ENCODE measurements at places on chromosomes 13 and 19.

DNA sequence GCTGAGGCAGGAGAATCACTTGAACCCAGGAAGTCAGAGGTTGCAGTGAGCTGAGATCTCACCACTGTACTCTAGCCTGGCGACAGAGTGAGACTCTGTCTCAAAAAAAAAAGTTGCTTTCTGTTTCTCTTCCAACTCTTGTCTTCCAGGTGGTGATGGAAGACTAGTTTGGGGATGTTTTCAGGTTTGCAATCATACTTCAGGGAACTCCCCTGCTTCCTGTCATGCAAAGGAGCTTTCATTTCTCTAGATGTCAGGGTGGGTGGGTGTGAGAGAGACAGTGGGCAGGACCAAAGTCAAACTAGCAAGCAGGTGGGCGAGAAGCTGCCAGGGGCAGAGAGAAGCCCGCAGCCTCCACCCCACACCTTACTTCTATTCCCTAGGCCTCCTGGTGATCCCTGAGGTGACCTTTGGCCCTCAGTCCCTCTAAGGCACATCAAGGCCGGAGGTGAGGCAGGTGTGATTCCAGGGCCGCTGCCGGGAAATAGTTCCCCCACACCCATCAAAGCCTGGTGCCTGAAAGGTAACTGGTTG lies 25.7 kb downstream of the CCNE1 start:
- peak; percentile 47 for DNase-seq

DNA sequence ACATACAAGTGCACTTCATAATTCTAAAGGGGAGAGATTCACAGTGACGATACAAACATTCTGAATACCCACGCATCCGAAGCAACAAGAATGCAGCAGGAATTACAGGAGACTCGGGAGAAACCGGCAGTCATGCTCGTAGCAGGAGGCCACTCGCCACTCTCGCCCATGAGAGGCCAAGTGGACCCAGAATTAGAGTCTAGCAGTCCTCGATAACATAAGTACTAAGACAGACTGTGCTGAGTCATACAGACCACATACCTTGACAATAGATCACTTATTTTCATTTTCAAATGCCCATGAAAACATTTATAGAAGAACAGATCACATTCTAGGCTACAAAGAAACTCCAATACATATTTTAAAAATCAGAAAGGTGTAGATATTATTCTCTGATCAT lies 299.1 kb upstream of the TSHZ3 start:
- DNase-seq: no peak

DNA sequence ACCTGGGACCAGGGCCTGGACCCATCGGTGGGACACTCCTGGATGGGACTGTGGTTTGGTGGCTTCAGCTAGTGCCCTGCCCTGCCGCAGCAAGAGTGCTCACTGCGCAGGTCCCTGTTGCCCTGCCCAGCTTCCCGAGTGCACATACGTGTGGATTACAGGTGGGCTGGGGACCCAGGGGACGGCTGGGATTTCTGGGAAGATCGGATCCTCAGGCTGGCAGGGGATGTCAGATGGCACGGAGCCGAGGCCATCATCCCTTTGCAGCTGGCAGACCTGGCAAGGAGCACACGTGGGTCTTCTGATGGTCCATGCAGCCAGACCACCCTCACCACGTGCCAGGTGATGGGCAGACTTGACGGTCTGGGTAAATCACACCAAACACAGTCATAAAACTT lies 69.3 kb downstream of the CHST8 start:
- no peak for DNase-seq

- no peak for DNase-seq
Observed at GRCh38 chr13:113537909-113538688, 46.5 kb upstream of the TFDP1 start.

DNA sequence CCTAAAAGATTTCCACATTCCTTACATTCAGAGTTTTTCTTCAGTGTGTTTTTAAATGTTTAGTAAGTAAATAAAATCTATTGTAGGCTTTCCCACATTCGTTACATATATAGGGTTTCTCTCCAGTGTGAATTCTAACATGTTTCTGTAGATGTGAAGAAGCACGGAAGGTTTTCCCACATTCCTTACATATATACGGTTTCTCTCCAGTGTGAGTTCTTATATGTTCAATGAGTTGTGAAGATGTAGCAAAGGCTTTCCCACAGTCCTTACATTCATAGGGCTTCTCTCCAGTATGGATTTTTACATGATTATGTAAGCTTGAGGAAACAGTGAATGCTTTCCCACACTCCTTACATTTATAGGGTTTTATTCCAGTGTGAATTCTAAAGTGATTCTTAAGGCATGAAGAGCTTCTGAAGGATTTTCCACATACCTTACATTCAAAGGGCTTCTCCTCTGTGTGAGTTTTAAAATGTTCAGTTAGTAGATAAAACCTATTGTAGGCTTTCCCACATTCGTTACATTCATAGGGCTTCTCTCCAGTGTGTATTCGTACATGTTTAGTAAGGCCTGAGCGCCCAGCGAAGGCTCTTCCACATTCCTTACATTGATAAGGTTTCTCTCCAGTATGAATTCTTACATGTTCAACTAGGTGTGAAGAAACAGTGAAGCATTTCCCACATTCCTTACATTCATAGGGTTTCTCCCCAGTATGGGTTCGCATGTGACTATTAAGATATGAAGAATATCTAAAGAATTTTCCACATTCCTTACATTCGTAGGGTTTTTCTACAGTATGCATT lies 18.2 kb downstream of the ZNF121 start:
- no peak for DNase-seq

DNA sequence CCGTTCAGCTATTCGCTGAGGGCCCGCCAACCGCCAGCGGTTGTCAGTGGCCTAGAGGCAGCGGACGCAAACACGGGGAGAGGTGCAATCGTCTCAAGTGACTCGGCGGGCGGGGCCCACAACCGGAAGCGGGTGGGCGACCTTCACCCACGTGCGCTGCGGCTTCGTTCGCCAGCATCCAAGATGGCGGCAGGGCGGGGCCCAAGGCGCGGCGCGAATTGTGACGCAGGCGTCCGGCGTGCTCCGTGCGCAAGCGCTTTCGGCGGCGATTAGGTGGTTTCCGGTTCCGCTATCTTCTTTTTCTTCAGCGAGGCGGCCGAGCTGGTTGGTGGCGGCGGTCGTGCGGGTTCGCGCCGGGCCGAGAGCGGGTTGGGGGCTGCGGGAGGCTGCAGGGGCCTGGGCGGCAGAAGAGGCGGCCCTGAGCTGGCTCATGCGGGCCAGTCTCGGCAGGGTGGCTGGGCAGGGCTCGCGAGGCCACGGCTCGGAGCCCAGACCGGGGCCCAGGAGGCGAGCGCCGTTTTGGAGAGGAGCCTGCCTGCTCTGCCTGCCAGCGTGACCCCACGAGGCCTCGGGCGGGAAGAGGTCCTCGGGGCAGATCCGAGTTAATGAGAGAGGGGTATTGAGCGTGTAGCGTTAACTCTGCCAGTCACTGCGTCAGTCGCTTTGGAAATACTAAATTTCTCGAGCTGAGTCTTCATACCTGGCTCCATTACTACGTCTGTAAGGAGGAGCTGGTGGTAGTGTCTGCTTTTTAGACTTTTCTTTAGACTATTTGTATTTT lies at the start of gene UBA52:
Gene UBA52 (plus strand): TSS at position 294 of the 781 bp plus-strand sequence. CDS start 1,444 bp downstream, outside the sequence.
- peak; percentile 99 for DNase-seq

- no peak for DNase-seq
Observed at GRCh38 chr13:37586164-37586563, 12.4 kb downstream of the POSTN start.

DNA sequence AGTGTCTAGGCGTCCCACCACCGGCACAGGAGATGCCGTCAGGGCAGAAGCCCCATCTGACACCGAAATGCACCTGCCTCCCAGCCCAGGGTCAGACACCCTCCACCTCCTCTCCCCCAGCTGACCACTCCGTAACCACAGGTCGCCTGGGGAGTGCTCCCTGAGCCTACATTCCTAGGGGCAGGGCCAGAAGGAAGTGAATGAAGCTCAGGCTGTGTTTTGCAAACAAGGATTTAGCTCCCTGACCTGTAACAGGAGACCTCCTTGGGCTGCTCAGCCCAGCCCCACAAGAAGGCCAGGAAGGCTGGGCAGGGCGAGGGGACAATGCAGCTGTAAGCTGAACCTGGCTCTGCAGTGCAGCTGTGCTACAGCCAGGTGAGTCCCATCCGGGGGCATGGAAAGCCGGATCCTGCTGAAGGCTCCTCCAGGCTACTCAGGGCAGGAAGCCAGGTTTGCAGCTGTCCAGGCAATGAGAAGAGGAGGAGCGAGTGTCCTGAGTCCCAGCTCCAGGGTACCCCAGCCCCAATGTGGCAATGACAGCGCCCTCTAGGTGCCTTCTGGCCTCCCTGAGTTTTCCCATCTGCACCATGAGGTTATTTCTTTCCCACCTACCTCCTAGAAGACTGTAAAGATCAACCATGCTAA lies 42.1 kb downstream of the RHPN2 start:
- DNase-seq: no peak

DNA sequence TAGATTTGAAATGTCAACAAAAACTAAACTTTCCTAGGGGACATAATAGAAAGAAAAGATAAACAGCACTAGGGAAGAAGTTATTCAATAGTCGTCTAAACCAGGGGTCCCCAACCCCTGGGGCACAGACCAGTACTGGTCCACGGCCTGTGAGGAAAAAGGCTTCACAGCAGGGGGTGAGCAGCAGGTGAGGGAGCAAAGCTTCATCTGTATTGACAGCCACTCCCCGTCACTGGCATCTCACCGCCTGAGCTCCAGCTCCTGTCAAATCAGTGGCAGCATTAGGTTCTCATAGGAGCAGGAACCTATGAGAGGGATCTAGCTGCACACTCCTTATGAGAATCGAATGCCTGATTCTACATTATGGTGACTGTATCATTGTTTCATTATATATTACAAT lies 382.7 kb downstream of the MYO16 start:
- no peak for DNase-seq

DNA sequence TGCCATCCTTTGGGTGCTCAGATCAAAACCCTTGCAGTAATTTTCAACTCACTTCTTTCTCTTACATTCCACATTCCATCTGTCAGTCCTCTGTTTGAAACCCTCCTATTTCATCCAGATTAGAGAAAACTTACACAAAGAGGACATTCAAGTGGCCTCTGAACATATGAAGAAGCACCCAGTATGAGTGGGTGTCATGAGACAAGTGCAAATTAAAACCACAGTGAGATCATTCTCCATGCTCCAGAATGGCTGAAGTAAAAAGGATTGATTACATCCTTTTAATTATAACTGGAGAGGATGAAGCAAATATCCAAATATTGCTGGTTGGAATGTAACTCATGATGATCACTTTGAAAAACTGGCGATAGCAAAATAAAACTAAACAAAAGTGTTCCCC lies 96.5 kb downstream of the MIPEP start:
- DNase-seq: no peak

DNA sequence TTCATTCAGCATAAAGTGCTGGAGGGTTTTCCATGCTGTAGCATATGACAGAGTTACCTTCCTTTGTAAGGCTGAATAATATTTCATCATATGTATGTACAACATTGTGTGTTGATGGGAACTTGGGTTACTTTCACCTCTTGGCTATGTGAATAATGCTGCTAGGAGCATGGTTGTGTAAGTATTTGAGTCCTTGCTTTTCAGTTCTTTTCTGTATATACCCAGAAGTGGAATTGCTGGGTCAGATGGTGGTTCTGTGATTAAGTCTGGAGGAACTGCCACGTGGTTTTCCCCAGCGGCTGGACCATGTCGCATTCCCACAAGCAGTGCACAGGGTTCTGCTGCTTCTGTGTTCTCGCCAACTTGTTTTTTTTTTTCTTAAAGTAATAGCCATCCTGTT lies 101.2 kb upstream of the TEX29 start:
- no peak for DNase-seq

GRCh38 chr19:36876993-36877938 lies 26.6 kb downstream of the ZNF345 start:
- no peak for DNase-seq

- peak; percentile 79 for DNase-seq
Observed at GRCh38 chr13:30744056-30744680, 8.8 kb downstream of the ALOX5AP start.

DNA sequence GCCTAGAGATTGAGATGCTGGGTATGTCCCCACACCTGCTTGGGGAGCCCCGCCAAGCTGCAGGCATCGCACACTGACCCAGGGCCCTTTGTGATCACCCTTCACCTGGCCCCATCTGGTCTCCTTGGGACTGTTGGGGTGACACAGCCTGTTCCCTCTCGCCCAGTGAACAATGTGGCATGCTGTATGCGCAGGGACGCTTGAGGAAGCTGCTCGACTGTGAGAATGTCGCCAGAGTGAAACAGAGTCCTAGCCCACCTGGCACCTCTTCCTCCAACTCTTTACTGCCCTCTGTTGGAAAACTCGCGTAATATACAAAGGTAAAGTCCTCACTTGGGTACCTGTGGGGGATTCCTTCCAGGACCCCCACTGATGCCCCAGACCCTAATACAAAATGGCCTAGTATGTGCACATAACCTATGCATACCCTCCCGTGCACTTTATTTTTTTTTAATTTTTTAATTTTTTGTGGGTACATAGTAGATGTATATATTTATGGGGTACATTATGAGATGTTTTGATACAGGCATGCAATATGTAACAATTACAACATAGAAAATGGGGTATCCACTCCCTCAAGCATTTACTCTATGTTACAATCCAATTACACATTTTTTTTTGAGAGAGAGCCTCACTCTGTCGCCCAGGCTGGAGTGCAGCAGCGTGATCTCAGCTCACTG lies 9.0 kb downstream of the BLOC1S3 start:
- DNase-seq: no peak

GRCh38 chr19:7866399-7867091 lies 7.6 kb downstream of the PRR36 start:
- DNase-seq: no peak

DNA sequence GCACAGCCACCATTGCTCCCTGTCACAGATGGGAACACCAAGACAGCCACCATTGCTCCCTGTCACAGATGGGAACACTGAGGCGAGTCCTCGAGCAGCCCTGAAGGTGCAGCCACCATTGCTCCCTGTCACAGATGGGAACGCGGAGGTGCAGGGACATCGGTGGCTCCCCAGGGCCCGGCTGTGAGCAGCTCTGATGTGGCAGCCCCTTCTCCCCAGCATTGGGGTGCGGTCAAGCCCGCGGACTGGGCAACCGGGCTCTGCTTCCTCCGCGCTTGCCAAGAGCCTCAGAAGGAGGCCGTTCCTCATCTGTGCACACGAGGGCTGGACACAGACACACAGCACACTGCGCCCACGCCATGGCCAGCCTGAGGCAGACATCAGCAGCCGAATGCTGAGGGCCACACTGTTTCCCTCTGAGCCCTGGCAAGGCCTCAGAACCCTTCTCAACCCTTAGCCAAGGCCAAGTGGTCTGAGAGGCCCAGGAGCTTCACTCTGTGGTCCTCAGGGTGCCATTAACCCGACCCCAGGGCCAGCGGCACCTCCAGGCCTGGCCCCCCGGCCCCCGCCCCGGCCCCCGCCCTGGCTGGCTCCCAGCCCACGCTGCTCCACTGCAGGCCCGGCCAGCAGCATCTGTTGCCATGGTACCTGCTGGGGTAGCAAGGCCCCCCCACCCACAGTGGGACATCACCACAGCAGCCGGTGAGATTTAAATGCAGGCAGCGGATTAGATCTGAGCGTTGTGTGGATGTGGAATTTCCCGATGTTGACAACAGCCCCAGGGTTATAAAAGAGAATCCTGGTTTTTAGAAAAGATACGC lies 18.4 kb downstream of the C2CD4C start:
- no peak for DNase-seq

DNA sequence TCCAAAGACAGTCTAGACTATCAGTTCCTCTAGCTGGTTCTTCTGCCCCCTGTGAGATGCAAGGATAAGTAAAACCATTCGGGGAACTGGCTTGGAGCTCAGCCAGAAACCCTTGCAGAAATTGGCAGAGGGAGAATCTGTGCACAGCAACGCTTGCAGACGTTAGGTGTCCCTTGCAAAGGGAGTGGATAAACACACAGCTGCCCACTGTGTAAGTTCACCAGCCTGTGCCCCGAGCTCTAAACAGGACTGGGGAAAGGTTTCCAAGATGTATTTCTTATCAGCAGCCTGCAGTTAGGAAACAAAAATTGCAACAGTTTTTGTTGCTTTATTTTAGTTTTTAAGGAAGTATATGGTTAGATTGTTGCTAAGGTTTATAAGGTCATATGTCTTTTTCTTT lies 19.0 kb upstream of the ADGRE1 start:
- no peak for DNase-seq

Measured in stimulated activated CD4-positive, alpha-beta T cell treated with anti-CD3 and anti-CD28 coated beads, Interleukin-2, amount 100 ng/mL, for 24 hours (primary cell).